ENCODE measurements at places on chromosomes 7 and 10.

DNA sequence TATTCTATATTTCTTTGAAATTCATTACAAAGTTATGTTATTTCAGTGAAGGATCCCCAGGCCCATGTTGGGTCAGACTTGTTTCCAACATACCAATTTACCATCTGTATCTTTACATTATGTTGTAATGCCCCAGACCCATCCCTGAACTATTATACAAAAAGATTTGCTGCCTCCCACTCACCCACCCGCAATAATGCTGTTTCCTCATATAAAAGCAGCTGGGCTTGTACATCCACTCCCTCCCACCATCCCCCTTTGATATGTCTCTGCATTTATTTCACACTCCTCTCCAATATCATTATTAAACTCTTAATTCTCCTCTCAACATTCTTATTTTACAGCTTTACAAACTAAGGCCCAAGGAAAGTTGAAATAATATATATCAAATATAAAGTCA lies 153.7 kb downstream of the DOCK4 start:
- DNase-seq: no peak

DNA sequence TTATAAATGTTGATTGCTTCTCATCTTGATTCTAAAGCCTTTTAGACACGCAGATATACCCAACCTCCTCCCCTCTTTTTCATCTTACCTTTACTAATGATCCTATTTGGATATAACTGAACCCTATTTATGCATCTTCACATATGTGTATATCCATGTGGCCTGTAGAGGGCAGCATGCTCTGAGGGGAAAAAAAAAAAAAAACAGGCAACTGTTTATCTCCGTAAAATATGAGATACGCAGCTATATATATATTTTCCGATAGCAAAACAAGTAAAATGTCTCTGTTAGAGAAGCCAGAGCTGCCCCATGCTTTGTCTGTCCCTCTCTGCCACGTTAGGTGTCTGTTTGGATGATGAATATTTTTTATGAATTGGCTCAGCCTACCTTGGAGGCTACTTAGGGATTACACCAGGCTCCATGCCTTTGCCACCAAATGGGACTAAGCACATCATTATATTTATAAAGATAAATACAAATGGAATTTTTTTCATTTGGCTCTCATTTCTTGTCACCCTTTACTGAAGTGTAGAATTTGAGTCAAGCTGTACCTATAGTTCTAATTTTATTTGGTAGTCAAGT lies 174.8 kb upstream of the FZD1 start:
- no peak for DNase-seq

- no peak for DNase-seq
Measured at GRCh38 chr7:100486753-100487446, 3.2 kb downstream of the NYAP1 start.

DNA sequence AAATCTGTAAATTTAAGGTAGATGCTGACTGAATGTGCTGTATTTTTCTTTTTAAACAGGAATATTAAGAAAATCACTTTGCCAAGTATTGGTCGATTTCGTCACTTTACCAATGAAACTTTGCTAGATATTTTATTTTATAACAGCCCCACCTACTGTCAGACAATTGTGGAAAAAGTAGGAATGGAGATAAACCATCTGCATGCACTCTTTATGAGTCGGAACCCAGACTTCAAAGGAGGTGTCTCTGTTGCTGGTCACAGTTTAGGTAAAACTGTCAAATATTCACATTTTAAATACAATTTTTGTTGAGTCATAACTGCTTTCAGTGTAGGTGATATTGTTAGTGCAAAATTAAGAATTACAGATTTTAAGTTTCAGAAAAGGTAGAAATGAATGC lies 25.2 kb downstream of the SEC23IP start:
- no peak for DNase-seq

GRCh38 chr10:101932183-101932582 lies 88.6 kb upstream of the KCNIP2 start:
- no peak for DNase-seq

GRCh38 chr10:130638991-130639390 lies 502.8 kb downstream of the GLRX3 start:
- DNase-seq: no peak

DNA sequence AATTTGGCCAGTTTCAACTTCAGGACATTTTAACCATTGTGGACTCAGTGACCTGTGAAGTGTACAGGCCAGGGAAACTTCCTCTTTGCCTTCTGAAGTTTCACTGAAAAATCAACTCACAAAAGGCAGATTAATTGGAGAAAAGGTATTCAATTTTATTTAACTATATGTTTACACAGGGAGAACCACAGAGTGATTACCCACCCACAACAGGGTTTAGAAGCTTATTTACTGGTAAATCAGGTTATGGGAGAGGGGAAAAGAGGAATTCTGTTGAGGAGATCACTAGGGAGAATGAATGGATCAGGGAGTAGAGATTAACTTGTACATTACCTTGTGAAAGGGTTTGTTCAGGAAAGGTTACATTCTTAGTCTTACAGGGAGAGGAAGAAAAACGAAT lies 1.7 kb upstream of the AKR1D1 start:
- no peak for DNase-seq

- no peak for DNase-seq
Measured at GRCh38 chr7:70619659-70620058, 512.3 kb upstream of the GALNT17 start.

- DNase-seq: no peak
Measured at GRCh38 chr7:103423467-103424179, 22.4 kb downstream of the SLC26A5 start.

- no peak for DNase-seq
Measured at GRCh38 chr10:100359529-100360150, 12.6 kb downstream of the SCD start.

DNA sequence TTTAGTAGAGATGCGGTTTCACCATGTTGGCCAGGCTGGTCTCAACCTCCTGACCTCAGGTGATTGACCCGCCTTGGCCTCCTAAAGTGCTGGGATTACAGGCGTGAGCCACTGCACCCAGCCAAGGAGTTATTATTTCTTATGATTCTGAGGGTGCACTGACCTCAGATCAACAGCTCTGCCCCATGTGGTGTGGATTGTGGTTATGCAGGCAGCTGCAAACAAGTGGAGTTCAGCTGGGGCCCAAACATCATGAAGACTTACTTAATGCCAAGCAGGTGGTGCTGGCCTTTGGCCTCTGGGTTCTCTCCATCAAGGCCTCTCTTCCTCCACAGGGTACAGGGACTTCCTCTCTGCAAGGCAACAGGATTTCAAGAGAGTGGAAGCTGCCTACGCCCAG lies 45.1 kb upstream of the OPTN start:
- no peak for DNase-seq

DNA sequence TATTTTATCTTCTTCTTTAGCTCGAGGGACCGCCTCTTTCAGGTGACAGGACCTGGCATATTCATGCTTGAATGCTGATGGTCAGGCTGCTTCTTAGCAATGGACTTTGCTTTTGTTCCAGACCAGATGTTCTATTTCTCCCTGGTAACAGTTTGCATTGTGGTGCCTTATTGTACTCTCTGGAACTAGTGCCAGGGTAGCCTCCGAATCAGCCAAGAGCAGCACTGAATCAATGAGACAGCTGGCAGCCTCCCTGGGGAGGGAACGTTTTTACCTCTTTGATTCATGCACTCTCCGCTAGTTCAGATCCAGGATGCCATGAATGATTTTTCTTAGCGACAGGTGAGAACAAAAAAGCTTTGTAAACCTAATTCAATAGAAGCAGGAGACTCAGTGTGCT lies 54.1 kb upstream of the NXPH1 start:
- DNase-seq: no peak

GRCh38 chr7:10216462-10216861 lies 757.2 kb upstream of the PHF14 start:
- no peak for DNase-seq

- DNase-seq: no peak
Measured at GRCh38 chr7:28684650-28685241, 272.4 kb downstream of the CREB5 start.

GRCh38 chr10:122660696-122661095 lies 39.0 kb downstream of the C10orf120 start:
- DNase-seq: no peak

- no peak for DNase-seq
Measured at GRCh38 chr7:79968894-79969293, 165.7 kb upstream of the GNAI1 start.

- DNase-seq: peak; percentile 31
Measured at GRCh38 chr10:75294866-75295701, 59.3 kb upstream of the COMTD1 start.

DNA sequence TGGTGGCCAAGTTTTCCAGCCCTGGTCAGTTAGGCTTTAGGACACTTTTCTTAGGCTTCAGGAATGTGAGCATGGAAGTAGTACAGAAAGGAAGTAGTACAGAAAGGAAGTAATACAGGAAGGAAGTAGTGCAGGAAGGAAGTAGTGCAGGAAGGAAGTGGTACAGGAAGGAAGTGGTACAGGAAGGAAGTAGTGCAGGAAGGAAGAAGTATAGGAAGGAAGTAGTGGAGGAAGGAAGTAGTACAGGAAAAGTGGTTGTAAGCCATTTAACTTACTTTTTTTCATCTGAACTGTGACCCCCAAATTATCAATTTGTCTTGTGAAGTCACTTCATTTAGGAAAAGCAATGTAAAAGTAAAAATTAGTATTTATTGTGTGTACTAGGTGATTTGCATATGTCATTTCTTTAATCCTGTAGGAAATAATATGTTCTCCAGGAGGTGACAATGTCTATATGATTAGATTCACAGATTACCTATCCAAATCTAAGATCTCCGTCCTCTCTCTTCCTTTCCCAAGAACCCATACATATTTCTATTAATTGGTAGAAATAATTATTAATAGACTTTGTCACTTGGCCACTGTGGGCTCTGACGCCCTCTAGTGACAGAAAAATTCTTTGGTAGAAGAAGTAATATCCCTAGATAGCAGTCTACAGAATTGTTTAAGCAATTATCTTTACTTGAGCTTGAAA lies 3.9 kb upstream of the FAS start:
- DNase-seq: no peak

- peak; percentile 41 for DNase-seq
Measured at GRCh38 chr7:151381348-151382078, 28.3 kb downstream of the WDR86 start.

All from activated gamma-delta T cell (primary cell).